Natural killer cell (primary cell): ENCODE measurements at places on chromosomes 6 and 20. TPM values are rescaled to one million over a fixed set of nuclear protein-coding genes. Genes with fewer than 3 reads are reported as not detected.

The MKKS gene
- 3.6 TPM for total RNA-seq

GRCh38 chr6:76702187-76702586 is 629.7 kb upstream of the IMPG1 start:
- no peaks in the 10 kb centered on the region for H3K4me1 ChIP-seq
- no peaks in the 10 kb centered on the region for H3K27me3 ChIP-seq
- H3K27ac ChIP-seq: no peak overlapping the region
- no peaks in the 10 kb centered on the region for H3K36me3 ChIP-seq
- no peak for DNase-seq
- H3K4me3 ChIP-seq: no peak overlapping the region

The CALHM4 gene
- total RNA-seq: not detected

- no peak overlapping the region for H3K27ac ChIP-seq
- DNase-seq: no peak
- H3K27me3 ChIP-seq: no peaks in the 10 kb centered on the region
- no peaks in the 10 kb centered on the region for H3K36me3 ChIP-seq
- no peak overlapping the region for H3K4me3 ChIP-seq
Measured at GRCh38 chr6:121260651-121261102, 73.6 kb downstream of the TBC1D32 start.

DNA sequence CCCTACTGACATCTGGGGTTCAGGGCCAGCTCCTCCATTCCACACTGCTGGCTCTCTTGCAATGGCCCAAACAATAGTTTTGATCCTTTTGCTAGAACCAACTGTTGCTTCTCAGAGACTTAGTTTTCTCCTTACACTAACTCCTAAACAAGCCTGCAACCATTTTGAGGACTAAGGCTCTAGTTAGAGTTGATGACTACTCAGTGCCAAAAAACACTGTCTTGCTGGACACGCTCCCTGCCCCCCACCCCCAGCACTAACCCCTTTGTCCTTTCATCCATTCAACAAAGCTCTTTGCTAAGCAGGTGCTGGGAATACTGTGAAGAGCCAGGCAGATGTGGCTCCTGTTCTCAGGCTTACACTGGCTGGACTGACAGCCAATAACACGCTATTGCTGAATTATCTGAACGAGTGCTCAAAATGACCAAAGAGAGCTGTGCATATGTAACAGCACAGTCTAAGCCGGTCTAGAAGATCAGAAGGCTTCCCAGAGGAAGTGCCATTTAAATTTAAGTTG is 17.6 kb downstream of the GCLC start:
- H3K27ac ChIP-seq: no peak overlapping the region
- no peaks in the 10 kb centered on the region for H3K27me3 ChIP-seq
- peaks cover 6% of the 10 kb centered on the region for H3K4me1 ChIP-seq

GRCh38 chr6:285030-285771 is 7.1 kb upstream of the DUSP22 start:
- peaks cover 23% of the 10 kb centered on the region for H3K4me1 ChIP-seq
- no peak for DNase-seq
- no peaks in the 10 kb centered on the region for H3K27me3 ChIP-seq
- H3K4me3 ChIP-seq: no peak overlapping the region
